Stimulated activated CD4-positive, alpha-beta T cell treated with anti-CD3 and anti-CD28 coated beads, Interleukin-4, amount 100 ng/mL, for 4 hours (primary cell): ENCODE measurements at places on chromosomes 13 and 19.

DNA sequence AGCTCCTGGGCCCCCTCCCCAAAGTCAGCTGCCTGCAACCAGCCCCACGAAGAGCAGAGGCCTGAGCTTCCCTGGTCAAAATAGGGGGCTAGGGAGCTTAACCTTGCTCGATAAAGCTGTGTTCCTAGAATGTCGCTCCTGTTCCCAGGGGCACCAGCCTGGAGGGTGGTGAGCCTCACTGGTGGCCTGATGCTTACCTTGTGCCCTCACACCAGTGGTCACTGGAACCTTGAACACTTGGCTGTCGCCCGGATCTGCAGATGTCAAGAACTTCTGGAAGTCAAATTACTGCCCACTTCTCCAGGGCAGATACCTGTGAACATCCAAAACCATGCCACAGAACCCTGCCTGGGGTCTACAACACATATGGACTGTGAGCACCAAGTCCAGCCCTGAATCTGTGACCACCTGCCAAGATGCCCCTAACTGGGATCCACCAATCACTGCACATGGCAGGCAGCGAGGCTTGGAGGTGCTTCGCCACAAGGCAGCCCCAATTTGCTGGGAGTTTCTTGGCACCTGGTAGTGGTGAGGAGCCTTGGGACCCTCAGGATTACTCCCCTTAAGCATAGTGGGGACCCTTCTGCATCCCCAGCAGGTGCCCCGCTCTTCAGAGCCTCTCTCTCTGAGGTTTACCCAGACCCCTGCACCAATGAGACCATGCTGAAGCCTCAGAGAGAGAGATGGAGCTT is 4.7 kb upstream of the CEACAM5 start:
- DNase-seq = no peak

- no peak for DNase-seq
These were observed 140.2 kb downstream of the KLF5 start for GRCh38 chr13:73198991-73199411.

GRCh38 chr19:21838646-21839045 is 2.7 kb upstream of the ZNF43 start:
- DNase-seq = no peak

GRCh38 chr19:19582471-19582870 is 36.0 kb downstream of the PBX4 start:
- DNase-seq = no peak

- DNase-seq = no peak
These were observed 27.1 kb downstream of the EDNRB start for GRCh38 chr13:77891486-77891885.

DNA sequence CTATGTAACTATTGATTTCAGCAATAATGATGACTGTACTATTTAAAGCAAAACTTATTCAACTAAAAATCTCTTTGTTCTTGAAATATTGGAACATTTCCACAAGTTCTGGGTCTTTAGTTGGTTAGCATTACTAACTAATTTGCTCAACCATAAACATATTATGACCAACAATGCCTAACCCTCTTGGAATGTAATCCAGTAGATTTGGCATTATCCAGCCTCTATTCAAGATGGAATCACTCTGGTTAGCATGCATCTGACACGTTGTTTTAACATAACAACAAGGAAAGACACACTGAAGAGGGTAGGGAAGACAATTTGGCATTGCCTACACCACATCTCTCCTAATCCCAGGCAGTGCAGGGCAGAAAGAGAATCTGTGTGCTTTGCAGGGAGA is 941.3 kb upstream of the PCDH20 start:
- DNase-seq = no peak

DNA sequence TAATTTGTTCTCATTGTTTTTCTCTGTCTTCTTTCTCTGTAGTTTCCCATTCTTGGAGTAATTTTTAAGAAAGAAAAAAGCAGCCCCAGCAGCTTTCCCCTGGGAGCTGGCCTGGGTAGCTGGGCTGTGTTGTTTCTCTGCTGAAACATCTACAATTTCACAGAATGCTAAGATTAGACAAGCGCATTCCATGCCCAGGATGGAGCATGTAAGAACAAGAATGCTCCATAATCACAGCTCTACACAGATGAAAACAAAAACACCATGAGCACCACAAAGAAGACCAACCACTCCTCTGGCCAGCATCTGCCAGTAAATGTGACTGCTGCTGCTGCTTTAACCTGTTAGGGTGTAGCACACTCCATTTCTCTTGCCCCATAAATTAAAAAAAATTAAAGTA is 239.2 kb upstream of the SLITRK1 start:
- no peak for DNase-seq

DNA sequence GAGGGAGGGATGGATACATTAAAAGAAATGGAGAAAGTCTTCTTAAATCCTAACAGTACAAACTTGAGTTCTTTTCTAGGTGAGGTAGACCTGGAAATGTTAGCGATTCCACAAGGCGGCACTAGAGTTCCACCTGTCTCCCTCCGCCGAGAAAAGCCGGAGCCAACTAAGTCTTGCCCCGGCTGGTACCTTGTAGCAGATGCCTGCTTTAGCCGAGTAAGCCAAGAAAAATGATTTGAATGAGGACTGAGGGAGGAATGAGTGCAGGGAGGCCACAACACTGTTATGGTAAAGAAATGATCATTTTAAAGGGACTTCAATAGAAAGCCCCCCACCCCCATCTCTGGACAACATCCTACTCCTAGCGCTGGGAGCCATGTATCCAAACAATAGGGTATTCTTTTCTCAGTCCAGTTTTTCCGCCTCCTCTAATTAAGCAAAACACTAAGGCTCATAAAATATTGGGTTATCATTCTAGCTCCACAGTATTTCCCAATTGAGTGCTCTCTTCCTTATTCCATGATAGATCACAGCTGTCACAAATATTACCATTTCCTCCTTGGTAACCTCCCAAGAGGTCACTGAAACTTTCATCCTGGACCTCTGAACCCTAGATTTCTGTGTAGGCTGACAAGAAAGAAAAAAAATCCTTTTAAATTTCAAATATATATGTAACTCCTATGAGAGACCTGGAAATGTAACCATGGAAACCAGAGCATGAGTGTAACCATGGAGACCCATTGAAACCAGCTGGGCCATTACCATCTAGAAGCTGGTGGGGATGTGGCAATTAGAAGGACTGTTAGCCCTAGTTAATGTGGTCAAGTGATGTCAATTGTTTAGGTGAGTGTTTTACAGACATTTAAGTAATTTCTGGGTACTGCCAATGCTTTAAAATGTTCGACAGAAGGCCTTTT is 58.3 kb downstream of the GPALPP1 start:
- DNase-seq = peak; percentile 72
